ENCODE measurements at places on chromosomes 5 and 9.

DNA sequence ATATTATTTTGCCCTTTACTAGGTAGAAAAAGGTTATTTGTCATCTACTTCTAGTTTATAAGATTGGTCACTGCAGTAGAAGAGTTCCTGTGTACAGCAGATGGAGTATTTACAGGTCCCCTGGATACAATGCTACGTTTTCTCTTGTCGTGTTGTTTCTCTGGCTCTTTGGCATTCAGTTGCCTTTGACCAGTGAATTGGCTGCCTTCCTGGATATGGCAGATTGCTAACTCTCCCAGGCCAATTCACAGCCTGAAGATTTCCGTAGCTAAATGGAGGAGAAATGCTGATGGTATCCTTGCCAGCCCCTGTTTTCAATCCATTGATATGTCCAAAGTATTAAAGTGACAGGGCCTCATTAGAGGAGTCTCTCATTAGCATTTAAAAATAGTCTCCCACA is 32.5 kb upstream of the GNAQ start:
- no peak for DNase-seq

DNA sequence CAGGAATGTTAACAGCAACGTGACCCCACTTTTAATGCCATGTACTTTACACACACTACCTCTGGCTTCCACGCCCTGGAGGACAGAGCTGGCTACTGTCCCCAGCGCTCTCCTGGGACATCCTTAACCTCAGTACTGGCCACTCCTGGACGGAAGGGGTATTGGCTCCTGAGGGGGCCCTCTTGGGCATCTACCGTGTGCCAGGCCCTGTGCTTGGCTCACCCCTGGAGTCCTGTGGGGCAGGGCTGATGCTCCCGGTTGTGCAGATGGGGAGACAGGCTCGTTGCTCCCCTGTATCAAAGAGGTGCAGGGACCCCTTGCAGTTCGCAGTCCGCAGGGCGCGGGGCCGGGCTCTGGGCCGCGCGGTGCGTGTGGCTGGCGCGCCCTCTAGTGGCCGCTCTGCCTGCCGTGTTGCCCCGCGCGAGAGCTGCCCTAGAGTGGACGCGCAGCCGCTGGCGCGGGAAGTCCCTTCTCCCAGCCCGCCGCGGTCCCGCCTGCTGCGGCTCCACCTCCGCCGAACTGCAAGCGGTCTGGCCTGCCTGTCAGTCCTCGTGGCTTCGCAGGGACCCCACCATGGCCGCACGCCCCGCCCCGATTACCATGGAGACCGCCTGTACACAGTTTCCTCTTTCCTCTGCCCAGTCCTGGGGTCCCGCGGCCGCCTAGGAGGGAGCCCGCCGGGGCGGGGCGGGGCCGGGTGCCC is at the start of gene WDR38:
WDR38 (plus strand) TSS at position 632 of the 703 bp plus-strand sequence. CDS start 72 bp downstream, outside the sequence.
- peak; percentile 90 for DNase-seq

DNA sequence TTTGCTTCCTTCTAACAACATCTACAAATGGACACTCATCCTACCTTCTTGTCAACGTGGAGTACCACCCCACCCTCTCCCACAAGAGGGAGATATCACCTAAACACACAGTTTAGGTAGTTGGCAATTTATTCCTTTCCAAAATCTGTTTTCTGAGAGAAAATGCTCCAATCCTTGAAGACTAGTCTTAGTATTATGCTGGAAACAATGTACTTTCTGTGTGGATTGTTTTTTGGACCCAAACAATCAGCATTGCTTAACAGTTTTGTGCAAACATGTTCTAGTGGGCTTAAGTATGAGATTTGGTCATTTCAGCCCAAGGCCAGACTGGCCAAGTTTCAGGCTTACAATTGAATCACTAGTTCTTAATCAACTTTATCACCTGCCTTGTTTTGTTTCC is 359.1 kb downstream of the ARHGEF28 start:
- no peak for DNase-seq

GRCh38 chr9:86945728-86946200 is 1.5 kb downstream of the GAS1 start:
- DNase-seq = peak; percentile 9

GRCh38 chr5:139075066-139076050 is 122.8 kb downstream of the SIL1 start:
- DNase-seq = peak; percentile 62

- DNase-seq = no peak
Measured at GRCh38 chr5:160445132-160445531, 23.5 kb downstream of the PTTG1 start.
